NCI-H2029 (cell line): ENCODE measurements at places on chromosomes 3 and 15.

DNA sequence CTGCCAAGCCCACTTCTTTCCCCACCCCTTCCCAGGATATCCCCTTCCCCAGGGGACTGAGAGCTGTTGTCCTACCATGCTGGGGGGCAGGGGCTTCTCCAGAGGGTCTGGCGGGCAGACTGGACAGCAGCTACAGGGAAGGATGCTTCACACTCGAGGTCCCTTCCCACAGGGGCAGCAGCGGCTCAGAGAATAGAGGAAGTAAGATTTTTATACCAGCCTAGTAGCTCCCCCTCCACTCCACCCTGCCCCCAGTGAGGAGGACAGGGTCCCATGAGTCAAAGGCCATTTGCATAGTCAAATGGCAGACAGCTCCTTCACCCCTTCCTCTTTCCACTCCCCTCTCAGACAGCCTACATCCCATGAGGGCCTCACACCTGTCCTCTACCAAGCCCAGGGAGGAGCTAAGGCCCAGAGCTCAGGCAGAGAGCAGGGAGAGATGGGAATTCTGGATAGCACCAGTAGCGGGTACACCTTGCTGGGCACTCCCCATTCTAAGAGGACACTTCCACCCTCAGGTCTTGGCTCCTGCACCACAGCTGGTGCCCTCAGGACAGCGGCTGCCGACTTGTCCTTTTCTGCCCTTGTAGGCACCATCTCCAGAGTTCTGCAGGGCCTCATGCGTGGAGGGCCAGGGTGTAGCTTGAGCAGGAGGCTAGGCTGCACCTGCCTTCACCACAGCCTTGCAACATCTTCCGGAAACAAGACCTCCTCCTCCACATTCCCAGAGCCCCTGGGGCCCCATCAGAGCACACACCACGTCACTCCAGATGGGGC lies at the start of gene TLR9:
TLR9 (minus strand) TSS at position 194 of the 777 bp plus-strand sequence; CDS start at position 78, 116 bp downstream.
- DNase-seq = no peak

DNA sequence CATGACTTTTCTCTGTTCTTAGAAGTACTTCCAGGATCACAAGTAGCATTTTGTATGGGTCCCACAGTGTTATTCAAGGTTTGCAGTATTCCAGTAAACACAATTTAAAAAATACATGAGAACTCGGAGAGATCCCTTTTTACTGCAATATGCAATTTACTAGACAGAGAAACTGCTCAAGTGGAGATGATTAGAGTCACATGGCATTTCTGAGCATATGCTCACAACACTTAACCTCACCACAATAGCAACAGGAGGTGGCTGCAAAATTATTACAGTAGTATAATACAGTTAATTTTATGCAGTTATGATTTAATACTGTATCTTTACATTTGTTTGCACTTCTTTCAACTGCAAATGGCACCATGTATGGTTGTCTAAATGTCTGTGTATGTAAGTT lies 87.5 kb downstream of the PIK3CB start:
- DNase-seq = no peak

- DNase-seq = no peak
These were observed 64.1 kb upstream of the RPL32 start for GRCh38 chr3:12905316-12906071.

DNA sequence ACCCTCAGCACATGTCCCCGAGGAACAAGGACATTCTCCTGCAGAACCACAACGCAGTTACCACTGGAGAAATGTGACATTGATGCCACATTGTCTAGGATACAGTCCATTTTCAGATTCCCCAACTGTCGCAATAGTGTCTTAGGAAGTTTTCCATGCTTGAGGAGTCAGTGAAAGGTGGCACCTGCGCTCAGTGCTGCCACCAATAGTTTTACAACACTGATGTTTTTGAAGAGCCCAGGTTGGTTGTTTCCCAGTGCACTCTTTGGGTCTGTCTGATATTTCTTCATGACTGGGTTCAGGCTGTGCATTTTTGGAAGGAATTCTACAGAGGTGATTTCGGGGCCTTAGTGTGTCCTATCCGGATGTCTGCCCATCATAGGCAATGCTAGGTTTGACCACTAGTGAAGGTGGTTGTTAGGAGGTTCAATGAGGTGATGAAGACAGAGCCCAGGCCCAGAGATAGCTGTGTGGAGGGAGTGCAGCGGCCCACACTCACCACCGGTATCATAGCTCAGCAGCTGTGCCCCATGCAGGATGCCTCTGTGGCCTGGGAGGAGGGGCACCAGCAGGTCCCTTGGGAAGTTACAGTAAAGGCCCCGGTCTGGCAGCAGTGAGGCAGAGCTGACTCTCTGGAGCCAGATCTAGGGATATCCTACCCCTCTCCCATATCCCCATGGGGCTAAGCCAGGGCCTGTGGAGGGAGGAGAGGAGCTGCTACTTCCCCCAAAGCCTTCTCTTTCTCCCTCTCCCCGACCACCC lies 96.6 kb downstream of the DNAJB8 start:
- no peak for DNase-seq

GRCh38 chr3:50583897-50584296 lies 14.6 kb downstream of the HEMK1 start:
- peak; percentile 77 for DNase-seq

- DNase-seq = no peak
These were observed 384.1 kb downstream of the CADM2 start for GRCh38 chr3:85342915-85343314.
